ENCODE measurements at places on chromosomes 3 and 15.

DNA sequence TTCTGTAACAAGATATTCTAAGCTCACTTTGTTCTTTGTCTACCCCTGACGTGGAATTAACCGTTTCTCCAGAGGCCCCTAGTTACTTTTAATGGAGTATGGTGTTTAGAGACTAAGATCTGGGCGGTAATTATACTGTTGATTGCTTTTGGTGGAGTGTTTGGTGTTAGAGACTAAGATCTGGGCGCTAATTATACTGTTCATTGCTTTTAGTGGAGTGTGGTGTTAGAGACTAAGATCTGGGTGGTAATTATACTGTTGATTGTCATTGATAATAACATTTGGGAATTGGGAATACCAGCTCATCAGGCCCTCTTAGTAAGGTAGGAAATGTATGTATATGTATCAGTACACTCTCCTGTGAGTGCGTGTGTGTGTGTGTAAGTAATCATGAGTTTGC lies 66.6 kb downstream of the LMLN start:
- DNase-seq, result no peak

- DNase-seq, result no peak
Measured at GRCh38 chr3:17478673-17479072, 263.8 kb downstream of the TBC1D5 start.

DNA sequence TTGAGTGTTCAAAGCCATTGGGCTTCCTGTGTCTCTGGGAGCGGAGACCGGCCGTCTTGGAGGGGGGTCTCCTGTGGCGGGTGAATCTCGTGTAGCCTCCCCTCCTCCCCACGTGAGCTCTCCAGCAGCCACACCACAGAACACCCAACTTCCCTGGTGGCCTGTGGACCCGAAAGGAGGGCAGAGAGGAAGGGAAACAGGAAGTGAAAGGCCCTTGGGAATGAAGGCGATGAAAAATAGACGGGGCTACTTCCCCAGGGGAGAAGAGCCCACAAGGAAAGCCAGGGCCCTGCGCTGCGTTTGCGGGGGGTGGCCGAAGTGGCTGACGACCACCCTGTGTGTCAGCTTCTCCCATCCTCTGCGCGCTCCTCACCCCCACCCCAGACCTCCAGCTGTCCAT lies 5.4 kb downstream of the ANKRD63 start:
- no peak for DNase-seq

- peak; percentile 69 for DNase-seq
Measured at GRCh38 chr3:66822186-66823008, 175.7 kb upstream of the KBTBD8 start.
